ENCODE measurements at places on chromosomes 11 and 22.

DNA sequence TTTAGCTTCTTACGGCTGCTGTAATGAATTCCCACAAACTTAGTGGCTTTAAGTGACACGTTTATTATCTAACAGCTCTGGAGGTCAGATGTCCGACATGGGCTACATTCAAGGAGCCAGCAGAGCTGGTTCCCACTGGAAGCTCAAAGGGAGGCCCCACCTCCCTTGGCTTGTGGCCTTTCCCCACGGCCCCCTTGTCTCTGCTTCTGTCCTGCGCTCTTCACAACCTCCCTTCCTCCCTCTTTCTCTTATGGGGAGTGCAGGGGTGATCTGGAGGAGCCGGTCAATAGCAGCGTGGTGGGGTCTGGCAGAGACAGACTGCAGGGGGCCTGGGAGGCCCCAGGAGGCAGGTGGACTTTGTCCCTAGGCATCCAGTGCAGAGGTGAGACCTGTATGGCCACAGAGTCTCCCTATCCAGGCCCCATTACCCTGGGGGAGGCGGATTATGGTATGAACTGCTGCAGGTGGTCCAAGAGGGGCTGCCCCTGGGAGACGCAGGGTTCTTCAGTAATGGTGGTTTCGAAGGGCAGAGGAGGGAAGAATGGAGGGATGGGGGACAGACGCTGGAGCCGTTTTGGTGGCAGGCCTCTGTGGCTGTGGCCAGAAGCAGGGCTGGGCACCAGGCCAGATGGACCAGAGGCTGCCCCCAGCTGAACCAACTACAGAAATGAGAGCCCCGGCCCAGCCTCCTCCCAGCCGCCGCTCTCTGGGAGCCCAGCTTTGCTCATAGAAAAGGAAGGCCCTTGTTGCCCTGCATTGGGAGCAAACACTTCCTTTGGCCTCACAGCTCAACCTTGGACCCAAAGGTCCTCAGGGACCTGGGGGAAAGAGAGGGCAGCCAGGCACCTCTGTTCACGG lies 30.7 kb upstream of the KCNQ1OT1 start:
- DNase-seq, result no peak

DNA sequence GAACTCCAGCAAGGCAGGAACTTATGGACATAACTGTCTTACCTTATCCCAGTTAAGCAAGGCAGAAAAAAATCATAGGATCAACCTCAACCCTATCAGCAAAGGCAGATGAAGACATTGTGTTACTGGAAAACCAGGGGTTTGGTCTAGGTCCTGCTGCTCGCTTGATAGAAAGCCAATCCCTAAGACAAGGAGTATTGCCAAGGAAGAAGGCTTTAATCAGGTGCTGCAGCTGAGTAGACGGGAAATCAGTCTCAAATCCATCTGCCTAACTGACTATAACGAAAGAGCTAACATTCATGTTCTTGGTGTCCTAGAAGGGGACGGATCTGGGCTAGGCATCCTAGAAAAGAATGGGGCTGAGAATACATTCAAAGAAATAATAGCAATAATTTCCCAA lies 1158.7 kb upstream of the CNTN5 start:
- DNase-seq, result no peak

DNA sequence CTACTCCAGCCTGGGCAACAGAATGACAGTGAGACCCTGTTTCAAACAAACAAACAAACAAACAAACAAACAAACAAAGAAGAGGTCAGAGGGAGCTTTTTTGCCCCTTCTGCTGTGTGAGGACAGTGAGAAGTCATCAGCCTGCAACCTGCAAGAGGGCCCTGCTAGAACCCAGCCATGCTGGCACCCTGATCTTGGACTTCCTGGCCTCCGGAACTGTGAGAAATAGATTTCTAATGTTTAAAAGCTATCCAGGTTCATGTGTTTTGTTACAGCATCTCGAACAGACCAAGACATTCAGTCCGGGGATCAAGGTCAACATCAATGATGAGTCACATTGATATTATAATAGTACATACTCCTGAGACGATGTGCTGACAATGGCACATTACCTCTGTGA lies 41.4 kb upstream of the GRAMD1B start:
- DNase-seq, result no peak

GRCh38 chr11:111530091-111530490 lies 10.4 kb upstream of the LAYN start:
- DNase-seq, result no peak

DNA sequence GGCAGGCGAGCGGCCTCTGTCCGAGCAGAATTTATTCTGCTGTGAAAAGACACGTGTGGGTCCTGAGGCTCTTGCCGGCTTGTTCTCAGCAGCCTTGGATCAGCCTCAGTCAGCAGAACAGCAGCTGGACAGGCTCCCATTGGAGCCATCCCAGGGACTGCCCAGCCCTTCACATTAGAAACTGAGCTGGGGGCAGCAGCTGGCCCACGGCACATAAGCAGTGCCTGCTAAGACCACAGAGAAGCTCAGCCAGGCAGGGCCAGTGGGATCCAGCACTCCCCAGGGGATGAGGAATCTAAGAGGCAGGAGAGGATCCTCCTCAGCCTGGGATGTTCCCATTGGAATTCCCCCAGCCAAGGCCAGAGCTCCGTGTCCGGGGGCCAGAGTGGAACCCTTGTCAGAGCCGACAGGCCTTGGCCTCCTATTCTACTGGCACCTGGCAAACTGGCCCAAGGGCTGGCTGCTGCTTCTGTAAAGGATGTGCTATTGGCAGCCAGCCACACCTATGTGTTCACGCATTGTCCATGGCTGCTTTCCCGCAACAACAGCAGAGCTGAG lies 18.2 kb downstream of the RTN4R start:
- DNase-seq, result no peak

- DNase-seq, result no peak
Measured at GRCh38 chr11:26348776-26349175, 16.8 kb downstream of the ANO3 start.

DNA sequence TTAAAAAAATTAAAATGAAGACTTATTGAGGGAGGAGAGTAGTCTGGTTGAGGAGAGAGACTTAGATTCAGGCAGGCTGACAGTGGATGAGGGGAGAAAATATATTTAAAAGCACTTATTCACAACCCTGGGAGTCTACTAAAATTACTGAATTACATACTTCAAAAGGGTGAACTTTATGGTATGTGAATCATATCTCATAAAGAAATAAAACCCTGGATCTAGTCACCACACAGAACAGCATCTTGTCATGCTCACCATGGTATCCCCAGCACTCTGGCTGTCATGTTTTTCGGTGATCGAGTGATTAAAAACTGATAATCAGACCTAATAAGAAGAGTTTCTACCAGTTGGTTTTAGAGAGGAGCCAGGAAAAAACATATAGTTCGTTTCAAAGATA lies 11.0 kb downstream of the TEAD1 start:
- no peak for DNase-seq

- DNase-seq, result no peak
Measured at GRCh38 chr11:131767421-131767820, 397.0 kb downstream of the NTM start.

DNA sequence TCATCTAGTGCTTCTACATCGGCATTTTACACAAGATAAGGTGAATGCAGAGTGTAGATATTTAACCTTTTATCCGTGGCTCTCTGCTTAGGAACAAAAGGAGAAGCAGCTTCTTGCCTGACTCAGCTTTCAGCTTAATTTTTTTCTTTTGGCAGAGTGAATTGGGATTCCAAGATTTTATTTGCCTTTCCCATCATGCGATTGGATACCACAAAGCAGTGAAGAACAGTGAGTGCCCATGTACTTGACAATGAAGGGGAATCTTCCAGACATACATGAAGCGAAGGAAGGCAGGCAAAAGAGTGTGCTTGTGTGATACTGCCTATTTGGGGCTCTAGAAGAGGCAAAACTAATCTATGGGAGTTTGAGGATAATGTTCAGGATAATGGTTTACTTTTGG lies 17.0 kb upstream of the CHKA start:
- no peak for DNase-seq

DNA sequence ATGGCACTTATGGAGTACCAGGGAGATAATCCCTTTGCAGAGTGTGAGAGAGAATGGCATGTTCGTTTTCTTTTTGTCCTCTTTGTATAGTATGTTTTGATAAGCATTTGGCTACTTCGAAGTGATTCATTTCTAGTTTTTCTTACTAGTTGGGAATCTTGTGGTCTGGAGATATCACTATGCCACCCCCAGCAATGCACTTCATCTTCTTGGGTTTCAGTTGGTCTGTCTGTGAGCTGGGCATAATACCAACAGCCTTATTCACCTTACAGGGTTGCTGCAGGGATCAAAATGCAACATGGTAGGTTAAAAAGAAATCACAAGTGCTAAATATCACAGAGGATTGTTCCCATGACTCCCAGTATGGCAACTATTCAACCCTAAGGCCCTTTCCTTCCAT lies 387.8 kb upstream of the CADM1 start:
- no peak for DNase-seq

- no peak for DNase-seq
Measured at GRCh38 chr11:102168481-102168880, 58.2 kb downstream of the YAP1 start.

DNA sequence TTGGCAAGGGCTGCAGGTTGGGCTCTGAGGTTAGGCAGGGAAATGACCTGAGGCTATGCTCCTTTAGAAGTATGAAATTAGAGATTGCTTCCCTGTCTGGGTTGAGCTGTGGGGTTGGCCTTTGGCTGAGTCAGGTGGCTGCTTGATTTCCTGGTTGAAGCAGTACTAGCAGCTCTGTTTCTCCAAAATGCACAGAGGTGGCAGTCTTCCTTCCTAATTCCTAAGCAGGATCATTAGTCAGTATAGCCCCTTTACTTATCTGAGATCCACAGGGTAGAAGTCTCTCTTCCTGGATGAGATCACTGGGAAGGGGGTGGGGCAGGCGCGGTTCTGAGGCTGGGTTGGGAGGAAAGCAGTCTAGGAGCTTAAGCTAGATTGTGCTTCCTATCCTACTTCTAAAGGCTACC lies 1917.5 kb downstream of the LRRC4C start:
- no peak for DNase-seq

DNA sequence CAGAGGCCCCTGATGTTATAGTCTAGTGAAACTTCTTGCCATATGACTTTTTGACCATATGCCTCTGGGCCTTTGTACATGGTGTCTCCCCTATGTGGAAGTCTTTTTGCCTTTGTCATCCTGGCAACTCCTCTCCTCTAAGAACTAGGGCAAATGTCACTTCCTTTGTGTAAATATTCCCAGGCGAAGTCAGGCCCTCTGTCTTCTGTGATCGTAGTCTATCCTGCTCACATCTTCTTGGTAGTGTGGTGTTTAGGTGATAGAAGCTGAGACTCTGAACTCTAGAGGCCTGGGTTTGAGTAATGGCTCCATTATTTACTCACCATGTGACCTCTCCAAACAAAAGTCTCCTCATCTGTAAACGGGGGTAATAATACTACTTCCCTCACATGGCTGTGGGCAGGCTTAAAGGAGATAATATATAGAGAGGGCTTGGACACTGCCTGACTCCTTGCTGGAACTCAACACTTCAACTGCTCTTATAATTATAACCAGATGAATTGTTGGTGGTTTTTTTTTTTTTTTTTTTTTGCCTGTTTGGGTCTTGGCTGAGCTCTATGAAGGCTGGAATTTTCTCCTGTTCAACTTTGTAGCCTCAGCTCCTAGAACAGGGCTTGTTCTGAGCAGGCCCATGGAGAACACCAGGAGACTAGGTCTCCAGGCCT lies 43.8 kb downstream of the INSC start:
- no peak for DNase-seq

GRCh38 chr22:22414266-22414665 lies 94.3 kb downstream of the ZNF280B start:
- DNase-seq, result no peak

- no peak for DNase-seq
Measured at GRCh38 chr11:28697920-28698827, 590.0 kb downstream of the METTL15 start.

GRCh38 chr22:45154383-45154782 lies 9.3 kb upstream of the NUP50 start:
- DNase-seq, result no peak

GRCh38 chr11:128757235-128757711 lies 63.4 kb downstream of the FLI1 start:
- no peak for DNase-seq

DNA sequence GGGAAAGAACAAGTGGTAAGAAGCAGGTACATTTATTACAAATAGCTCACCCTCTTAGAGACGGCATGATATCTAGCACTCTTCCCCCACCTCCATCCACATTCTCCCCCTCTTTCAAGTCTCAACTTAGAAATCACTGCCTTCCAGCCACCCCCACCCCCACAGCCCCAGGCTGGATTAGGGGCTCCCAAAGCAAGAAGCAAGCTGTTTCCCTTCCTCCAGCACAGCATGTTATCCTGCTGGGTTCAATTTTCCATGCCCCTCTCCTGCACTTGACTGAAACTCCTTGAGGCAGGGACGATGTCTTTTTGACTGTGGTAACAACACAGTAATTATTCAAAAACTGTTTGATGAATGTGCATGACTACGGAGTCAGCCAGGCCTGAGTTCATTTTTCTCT lies 350.7 kb downstream of the LARGE1 start:
- DNase-seq, result no peak

DNA sequence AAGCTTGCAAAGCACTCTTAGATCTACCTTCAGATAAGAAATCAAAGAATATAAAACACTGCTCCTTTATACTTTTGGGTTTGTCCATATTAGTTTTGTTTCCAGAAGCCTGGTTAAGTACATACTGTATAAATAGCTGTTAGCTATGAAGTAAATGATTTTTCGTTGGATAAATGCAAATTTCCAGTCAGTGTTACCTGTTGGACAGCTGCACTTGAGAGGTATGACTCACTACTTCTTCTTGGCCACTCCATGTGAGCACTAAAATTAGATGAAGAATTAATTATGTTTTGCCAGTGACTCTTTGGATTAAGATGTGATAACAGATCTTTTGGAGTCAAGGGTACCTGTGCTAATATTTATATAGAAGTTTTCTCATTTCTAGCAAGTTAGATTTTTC lies 9.5 kb upstream of the TSG101 start:
- DNase-seq, result no peak

DNA sequence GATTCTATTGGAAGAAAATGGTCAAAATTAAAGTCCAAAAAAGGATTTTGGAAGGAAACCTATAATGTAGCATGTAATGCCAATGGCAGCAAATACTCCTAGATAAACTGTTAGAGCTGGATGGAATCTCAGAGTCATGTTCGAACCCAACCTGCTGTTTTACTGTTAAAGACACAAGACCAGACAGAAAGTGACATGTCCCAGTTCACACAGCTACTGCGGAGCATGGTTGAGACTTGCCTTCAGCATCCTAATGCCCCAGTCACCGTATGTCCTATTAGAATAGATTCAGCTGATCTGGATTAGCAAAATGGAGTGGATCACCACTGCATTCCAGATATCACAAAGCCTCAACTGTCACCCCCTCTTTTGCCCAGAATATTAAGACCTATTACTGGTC lies 14.9 kb downstream of the PISD start:
- DNase-seq, result no peak

GRCh38 chr11:65576867-65577755 lies 1.3 kb downstream of the EHBP1L1 start:
- no peak for DNase-seq

GRCh38 chr11:118644496-118644895 lies 35.0 kb downstream of the TREH start:
- DNase-seq, result no peak

DNA sequence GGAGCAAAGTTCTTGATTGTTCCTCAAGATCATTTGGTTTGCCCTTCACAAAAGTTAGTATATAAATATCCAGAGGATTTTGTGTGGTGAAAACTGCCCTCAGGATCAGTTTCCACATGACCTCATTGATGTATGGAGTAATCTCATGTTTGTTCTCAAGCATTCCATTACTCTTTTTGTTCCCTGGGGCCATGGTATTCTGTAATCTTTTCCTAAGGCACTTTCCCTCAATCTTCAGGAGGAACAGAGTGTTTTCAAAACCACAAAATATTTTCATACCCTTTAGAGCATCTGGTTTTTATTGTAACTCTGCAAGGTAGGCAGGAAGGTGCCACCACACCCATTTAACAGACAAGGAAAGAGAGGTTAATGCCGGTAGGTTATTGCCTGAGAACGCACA lies 99.6 kb downstream of the FAM181B start:
- DNase-seq, result no peak

Data from D721Med (cell line).